NCI-H1092 (cell line): ENCODE measurements at places on chromosomes 11 and 22.

DNA sequence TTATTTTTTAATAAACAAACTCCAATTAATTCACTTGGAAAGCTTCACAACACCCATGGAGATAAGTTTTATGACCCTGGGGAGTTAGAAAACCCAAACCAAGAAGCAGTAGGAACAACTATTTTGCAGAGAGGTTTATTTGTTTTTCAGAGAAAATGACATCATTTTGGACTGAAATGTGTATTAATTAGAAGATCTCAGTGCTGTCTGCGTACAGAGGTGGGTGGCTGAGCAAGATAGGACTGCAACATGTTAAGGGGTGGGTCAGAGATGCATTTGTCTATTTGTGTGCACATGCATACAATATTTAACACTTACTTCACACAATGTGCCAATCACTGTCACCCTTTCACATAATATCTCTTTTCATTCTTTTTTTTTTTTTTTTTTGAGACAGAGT lies 1.1 kb downstream of the SCGB1A1 start:
- no peak for DNase-seq

DNA sequence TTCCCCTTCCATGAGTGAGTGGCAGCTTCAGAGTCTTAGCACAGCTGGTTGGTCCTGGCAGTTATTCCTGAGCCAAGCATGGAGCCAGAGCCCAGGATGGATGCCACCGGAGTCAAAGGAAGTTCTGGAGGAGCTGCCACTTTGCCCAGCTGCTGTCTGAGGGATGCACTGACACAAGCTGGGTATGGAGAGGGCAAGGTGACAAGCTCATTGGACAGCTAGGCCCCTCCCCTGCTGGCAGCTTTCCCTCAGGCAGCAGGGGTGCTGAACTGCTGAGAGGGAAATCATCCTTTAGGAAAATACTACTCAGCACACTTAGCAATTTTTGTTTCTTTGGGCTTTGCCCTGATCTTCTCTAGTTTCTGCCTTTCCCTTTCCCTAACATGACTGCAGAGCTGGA lies 99.3 kb upstream of the SESN3 start:
- DNase-seq: no peak

DNA sequence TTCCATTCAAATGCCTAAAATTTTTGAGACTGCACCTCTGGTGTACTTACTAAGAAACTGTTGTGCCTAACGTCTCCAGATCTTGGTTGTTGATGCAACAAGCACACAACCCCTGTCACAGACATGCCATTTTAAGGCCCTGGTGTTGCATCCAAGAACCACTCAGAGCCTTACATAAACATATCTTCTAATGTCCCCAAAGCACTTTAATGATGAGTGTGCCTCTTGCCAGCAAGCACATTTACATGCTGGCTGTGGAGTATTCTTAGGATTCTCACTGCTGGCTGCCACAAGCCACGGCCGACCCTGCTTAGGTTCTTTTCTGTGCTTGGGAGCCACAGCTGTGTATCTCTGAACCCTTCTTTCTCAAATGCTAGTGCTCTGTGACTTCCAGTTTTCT lies 201.4 kb downstream of the ADAMTS15 start:
- no peak for DNase-seq

- DNase-seq: no peak
These were observed 53.1 kb downstream of the PDE2A start for GRCh38 chr11:72621008-72621610.

GRCh38 chr11:18754308-18754707 lies 28.3 kb upstream of the IGSF22 start:
- no peak for DNase-seq

DNA sequence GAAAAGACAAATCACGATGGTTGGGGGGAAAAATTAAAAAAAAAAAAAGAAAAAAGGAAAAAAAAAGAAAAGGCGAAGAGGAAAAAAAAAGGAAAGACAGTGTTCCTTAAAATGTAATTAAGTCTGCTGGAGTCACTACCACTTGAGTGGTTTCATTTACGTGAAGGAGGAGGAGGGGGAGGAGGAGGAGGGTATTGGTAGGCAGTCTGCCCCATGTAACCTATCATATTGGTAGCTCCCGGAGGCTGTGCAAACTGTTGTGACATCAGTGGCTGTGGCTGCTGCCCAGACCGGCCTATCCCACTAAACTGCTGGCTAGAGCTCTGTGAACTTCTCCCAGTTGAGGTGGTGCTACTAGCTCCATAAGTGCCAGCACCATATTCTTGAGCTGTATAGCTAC lies 17.9 kb downstream of the KDELR3 start:
- no peak for DNase-seq

GRCh38 chr22:45548991-45549761 lies 46.5 kb downstream of the FBLN1 start:
- no peak for DNase-seq

DNA sequence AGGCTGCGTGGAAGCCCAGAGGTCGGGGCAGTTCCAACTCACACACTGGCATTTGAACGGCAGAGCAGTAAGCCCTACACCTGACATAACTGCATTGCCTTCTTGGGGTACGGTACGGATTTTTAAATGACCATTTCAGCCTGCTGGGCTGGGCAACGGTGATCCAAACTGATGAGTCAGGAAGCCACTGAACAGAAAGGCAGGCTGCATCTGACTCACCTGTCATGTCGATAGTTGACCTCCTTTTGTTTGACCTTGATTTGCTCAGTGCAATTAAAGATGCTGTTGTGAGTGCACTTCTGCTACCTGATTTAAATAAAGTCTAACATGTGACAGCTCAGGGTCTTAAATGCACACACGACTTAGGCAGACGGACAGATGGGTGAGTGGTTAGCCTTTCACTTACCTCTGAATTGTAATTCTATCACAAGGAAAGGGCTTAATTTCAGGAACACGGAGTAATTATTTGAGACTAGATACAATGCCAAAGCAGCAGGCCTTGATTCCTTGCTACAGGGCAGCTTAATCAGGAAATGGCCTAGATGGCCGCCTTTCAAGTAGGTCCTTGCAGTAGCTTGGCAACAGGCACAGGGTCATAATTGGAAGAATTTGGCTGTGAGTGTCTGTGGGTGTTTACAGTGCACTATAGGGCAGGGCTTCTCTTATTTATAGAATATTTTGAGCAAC lies 52.2 kb downstream of the BMAL1 start:
- DNase-seq: peak; percentile 94
